Stimulated activated CD8-positive, alpha-beta memory T cell treated with anti-CD3 and anti-CD28 coated beads, Interleukin-7, amount 100 ng/mL, for 1 hour (primary cell): ENCODE measurements at places on chromosomes 6 and 20.

- DNase-seq = no peak
These were observed 353.0 kb upstream of the RGS17 start for GRCh38 chr6:153484056-153484455.

GRCh38 chr6:167979436-167980139 lies 17.9 kb upstream of the KIF25 start:
- no peak for DNase-seq

DNA sequence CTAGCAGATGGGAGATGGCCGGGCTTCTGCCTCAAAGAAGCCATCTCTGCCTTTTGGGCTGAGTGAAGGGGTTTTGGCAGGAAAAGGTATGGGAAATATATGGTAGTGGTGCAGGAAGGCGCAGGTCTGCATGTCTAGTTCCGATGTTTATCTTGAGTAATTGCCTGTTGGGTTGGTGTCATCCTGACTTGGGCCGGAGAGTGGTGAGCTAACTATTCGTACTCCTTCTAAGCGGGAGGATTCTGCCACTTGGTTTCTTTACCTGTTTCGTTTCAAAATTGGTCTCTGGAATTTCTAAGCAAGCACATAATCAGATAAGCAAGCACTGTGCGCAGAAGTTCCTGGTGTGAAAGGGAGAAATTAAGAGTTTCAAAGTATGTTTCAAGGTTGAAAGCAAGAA lies 229.6 kb downstream of the SAMD5 start:
- DNase-seq = no peak

- DNase-seq = no peak
These were observed 1297.5 kb upstream of the CITED2 start for GRCh38 chr6:140671926-140672325.

- no peak for DNase-seq
These were observed 69.9 kb upstream of the SCGN start for GRCh38 chr6:25582101-25582500.

DNA sequence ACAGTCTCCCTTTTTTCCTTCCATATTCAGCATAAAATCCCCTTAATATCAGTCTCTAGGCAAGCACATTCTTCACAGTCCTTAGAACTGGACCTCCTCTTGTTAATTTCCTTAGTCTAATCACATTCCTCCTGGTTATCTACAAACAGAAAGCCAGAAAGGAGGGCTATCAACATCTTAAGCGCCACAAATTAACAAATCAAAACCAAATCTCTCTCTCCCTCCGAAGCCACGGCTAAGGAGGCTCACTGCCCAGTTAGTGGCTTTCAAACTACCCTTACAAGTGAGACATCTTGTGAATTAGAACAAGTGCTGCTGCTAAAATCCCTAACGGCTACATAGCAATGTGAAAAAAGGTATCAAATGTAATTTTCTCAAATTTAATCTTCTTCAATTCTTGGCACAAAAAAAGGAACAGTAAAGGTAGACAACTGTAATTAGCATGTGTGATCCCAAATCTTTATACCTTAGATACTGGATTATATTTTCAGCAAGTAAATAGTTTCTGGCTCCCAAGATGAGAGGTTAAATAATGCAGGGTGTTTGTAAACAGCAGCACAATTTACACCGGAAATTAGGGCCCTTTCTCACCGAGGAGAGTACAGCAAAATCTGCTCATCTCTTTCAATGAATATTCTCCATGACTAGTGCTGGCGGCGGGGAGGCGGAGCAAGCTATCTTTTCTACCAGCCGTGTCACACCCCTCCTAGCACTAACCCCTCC lies 1.4 kb upstream of the TRIM39 start:
- DNase-seq = no peak

GRCh38 chr20:50478162-50478990 lies 31.8 kb upstream of the PTPN1 start:
- DNase-seq = peak; percentile 32

DNA sequence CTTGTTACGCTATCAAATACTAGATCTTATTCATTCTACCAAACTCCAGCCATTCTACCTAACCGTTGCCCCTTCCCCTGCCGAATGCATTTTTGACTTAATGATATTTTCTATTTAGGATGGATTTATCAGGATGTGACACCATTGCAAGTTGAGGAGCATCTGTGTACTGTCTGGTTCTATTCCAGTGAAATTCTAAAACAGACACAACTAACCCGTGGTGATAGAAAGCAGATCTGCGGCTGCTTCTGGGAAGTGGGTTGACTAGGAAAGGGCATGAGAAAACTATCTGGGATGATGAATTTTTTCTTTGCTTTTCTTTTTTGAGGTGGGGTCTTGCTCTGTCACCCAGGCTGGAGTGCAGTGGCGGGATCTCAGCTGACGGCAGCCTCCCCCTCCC lies 20.7 kb upstream of the SRC start:
- no peak for DNase-seq
